ENCODE measurements at places on chromosomes 7 and 10.

DNA sequence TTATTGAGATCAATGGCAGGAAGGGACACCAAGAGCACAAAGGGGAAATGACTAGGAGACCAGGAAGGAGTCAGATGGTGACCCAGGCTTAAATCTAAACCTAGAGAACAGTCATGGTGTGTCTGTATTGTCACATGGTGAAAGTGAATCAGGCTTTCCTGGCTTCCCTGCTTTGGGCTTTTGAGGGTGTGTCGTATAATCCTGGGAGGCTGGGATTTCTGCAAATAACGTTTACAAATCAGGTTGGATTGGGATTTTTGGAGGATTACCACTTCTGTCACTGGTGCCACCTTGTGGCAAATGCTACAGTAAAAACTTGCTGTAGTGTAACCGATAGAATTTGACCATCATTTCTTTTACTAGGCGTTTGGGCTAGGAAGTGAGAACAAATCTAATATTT is 502.6 kb downstream of the NRG3 start:
- DNase-seq, result no peak

DNA sequence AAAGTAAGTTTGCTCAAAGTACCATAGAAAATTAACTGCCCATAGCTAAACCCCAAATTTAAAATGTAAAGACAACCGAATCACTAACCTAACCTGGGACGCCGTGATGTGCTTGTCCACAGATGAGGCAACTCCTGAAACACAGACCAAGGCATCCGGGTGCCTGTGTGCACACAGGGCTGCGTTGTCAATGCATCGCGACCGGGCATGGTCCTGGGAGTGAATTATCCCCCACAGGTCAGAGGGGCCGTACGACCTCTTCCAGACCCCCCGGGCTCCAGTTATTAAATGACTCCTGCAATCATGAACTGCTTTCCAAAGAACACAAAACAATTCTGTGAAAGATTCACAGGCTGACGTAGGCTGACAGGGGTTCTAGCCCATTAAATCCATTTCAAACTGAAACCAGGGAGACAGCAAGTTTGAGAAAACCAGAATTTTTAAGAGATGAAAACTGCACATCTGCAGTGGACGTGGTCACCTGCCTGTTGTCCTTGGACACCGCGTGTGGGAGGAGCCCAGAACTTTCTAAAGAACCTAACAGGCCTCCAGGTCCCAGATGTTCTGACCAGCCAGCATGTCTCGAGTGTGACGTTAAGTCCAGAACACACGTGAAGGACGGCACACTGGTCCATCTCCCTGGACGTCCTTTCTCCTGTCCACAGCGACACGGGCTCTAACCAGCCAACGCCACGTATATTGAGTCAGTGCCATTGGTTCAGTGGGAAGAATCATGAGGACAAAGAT is 297.8 kb downstream of the DNAJB6 start:
- no peak for DNase-seq

DNA sequence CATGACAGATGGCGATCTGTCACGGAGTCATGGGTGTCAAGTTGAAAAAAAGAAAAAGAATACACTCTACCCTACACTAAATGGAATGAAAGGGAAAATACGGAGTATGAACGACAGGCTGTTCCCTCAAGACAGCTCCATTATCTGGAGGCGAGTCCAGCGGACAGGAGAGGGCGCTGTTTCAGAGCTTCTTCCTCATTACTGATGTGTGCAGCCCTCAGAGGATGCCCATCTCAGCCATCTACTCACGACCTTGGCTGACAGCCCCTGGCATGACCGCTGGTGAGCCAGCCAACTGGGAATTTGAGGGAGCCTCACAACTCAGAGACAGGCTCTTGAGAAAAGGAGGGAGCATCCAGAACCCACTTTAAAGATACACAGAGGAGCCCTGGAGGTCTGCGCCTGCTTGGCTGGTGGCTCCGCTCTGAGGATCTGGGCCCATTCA is 49.6 kb upstream of the SMNDC1 start:
- DNase-seq, result peak; percentile 90

- DNase-seq, result no peak
These were observed 10.8 kb downstream of the ATP6V0E2 start for GRCh38 chr7:149884541-149884940.
